Right lobe of liver (tissue), 6 donors: ENCODE measurements at places on chromosomes 2 and 18. TPM values are rescaled to one million over a fixed set of nuclear protein-coding genes. Genes with fewer than 3 reads are reported as not detected.

The REG3G gene
- total RNA-seq, result not detected

DNA sequence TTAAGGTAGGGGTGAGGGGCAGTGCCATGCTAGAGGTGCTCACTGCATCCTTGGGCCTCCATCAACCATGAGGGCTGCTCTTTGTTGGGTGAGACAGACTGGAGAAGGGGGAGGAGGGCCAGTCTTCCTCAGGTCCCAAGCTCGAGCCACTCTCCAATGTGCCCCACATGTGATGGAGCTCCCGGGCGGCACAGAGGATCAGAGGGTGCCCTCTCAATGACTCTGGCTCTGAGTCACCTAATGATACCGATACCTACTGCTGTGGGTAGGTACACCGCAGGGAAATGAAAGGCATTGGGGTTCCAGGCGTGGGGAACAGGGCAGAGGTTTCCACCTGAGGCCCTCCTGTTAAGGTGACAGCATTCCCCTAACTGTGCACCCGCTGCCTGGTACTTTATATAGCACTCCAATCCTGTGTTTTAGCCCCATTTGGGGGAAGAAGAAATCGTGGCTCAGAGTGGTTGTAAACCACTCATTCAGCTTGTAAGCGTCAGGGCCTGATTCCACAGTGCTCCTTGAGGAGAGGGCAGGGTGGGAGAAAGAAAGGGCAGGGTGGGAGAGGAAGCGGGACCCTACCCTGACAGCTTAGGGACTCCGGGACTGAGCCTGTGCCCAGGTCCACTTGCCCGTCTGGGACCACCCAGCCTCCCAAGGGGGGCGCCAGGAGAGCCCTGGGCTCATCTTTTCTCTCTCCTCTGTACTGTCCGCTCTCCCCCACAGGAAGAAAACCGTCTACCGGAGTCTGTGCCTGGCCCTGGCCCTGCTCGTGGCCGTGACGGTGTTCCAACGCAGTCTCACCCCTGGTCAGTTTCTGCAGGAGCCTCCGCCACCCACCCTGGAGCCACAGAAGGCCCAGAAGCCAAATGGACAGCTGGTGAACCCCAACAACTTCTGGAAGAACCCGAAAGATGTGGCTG is 1.8 kb downstream of the B3GNT7 start:
- no peak for DNase-seq

DNA sequence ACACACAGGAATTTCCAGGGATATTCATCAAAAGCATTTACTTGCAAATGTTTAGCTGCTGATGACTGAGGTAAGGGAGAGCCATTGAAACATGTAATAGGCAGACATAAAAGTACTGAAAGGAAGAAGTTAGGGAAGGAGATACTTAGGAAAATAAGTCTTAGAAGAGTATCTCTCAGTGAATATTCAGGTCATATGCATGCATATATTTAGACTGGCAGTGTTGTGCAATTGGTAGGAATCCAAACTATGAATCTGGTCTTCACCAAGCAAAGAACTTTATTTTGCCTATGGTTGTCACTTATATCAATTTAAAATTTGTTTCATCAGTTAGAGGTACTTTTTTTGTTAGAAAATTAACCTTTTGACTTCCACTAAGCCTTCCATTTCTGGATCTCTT is 1490.7 kb downstream of the SUCLG1 start:
- DNase-seq, result no peak

The NEUROD1 gene
- not detected for total RNA-seq

- no peak for DNase-seq
These were observed 6.2 kb upstream of the SATB2 start for GRCh38 chr2:199463708-199464605.

- no peak for DNase-seq
These were observed 48.0 kb upstream of the RMND5A start for GRCh38 chr2:86672027-86672545.

DNA sequence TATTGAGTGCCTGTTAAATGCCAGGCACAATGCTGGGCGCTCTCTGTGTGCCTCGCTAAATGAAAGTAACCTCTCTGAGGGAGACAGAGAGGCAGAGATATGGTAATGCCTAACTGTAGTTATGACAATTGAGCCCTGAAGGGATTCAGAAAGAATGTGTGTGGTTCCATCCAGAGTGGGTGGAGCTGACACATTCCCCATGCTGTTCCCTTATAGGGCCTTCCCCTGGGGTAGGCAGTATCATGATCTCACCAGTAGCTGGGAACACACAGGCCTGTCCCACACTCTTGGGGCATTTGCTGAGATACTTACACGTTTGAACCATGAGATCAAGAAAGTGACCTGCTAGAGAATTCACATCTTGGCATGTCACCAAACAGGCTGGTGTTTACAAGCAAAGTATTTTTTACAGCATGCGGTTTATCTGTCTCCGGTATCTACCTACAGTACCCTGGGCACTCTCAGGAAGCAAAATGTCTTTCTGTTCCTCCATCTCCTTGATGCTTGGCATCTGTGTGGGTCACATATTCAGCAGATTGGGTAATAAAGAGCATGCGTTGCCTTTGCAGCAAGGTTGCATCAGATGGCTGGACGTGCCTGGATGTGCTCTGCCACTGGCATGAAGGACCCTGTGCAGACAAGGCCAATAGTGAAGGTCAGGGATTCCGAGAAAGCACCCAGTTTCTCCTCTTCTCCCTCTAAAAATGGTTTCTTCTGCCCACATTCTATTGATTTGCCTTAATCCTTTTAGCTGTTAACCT is 9.4 kb downstream of the CTIF start:
- DNase-seq, result peak; percentile 67

- no peak for DNase-seq
These were observed 12.6 kb upstream of the L3MBTL4 start for GRCh38 chr18:6427286-6427685.

GRCh38 chr2:32422133-32422532 is 65.3 kb downstream of the BIRC6 start:
- no peak for DNase-seq

DNA sequence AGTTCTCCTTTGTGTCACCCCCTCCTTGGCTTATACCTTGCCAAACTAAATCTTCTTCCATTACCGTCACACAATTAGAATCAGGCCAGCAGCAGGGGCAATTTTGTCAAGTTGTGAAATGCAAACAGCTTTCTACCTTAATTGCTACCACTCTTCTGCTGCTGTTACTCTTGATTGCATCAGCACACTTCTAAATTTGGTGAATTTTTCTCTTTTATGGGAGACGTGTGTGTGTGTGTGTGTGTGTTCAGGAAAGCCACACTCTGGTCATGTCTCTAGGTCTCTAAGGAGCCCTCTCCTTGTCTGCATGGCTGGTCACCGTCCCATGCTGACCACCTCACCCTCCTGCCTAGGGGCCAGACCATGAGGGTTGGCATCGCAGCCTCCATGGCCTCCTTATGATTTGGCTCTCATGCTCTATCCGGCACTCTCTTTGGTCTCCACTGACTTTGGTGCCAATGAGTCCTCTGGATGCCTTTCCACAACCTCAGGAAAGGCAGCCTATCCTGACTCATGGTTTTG is 87.7 kb downstream of the GATA6 start:
- no peak for DNase-seq

The VWC2L gene
- total RNA-seq, result not detected

The FZD7 gene
- total RNA-seq, result 1.4 TPM

DNA sequence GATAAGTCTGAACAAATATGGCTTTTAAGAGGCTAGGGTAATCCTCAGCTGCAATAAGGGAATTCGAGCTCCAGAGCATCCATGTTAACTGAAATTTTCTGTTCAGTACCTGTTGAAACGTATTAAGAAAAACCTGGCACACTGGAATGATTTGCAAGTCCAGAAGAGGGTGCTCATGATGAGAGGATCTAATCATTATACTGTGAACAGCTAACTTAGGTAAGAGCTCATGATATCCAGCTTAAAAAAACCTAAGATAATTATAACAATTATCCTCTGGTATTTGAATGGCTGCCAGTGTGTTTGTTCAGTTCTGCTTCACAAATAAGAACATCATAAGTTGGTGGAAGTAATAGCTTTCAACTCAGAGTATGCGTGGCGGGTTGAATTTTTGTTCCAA is 1118.3 kb upstream of the DDX18 start:
- no peak for DNase-seq

DNA sequence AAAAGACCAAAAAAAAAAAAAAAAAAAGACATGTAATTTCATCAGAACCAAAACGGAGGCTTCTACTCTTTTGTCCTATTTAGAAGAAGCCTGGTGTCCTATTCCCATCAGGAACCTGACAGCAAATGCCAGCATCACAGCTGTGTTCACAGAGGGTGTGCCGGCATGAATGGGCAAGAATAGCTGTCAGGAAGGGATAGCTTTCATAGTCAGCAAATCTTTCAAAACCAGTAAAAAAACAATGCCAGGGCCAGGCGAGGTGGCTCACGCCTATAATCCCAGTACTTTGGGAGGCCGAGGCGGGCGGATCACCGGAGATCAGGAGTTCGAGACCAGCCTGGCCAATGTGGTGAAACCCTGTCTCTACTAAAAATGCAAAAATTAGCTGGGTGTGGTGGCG is 231.8 kb upstream of the PXDN start:
- DNase-seq, result no peak

The ASTL gene
- total RNA-seq, result not detected

GRCh38 chr2:43898838-43899346 is 60.1 kb downstream of the ABCG8 start:
- no peak for DNase-seq

DNA sequence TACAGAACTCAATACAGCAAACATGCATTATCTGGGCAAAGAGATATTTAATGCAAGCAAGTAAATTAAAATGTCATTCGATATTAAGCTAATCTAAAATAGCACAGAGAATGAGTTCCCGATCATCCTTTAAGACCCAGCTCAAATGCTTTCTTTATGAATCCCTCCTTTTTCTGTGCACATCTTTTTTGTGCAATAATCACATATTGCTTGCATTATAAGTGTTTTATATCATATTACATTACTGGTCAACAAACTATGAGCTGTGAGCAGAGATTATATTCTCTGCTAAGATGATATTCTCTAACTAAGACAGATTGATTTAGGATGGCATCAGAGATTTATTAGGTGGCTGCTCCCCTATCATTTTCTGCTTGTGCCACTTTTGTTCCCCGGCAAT is 146.1 kb downstream of the ERBB4 start:
- no peak for DNase-seq

The CDC42EP3 gene
- total RNA-seq, result 3.4 TPM
